ENCODE measurements at places on chromosomes 2 and 18.

DNA sequence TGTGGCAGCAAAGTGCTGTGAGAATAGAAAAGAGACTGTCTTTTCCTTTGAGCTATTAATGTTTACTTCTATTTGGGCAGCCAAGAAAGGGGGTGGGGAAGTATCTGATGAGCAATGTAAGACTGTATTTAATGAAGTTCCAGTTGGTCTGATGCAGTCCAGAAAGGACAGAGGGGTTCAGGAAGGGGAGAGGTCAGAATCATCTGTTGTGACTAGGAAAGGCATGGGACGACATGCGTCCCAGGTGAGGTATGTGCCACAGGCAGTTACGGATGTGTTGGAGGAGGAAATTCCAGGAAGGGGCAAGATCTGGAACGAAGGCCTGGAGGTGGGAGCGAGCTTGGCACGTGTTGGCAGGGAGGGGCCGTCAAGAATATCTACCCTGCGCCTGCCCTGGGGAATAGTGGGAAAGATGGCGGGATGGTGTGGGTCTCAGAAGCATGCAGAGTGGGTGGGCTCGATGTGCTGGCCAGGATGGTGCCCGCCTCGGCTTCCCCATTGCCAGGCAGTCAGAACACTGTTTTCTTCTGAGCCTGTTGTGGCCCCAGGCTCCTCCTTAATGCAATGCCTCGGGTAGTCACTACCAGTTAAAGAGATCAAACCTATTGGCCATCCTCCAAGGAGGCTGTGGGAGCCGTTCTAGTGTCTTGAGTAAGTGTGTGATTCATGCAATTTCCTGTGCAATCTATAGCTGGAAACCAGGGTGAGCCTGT, 57.8 kb upstream of the TXNDC2 start:
- no peak for DNase-seq

DNA sequence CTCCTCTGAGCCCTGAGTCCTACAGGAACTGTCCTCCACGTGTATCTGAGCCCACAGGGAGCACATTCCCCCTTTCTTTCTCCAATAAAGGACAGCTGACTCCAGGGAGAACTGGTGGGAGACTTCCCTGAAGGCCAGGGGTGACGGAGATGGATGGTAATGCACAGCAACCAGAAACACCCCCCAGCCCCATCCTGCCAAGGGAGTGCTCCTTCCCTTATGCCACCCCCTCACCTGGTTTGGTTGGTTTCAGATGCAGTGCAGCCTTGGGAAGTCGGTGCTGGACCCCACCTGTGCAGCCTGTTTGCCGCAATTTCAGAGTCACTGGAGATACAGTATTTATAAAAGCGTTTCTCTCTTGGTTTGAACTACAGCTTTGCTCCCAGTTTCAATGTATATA, 24.0 kb downstream of the GPR55 start:
- DNase-seq = no peak

DNA sequence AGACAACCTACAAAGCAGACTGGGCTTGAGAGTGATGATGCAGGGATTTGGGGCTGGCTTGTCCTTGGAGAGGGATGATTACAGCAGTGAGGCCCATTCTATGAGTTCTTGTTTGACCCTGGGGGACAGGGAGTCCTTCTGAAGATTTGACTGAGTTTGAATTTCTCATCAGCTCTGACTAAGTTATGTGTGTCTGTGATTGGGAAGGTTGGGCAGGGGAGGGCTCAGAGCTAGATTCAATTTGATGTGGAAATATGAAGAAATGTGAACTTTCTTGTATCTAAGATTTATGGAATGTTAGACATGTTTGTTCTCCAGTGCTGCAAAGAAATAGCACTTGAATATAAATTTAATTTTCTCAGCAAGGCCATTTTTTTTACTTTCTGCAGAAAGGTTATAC, 19.9 kb upstream of the IL1R2 start:
- no peak for DNase-seq

DNA sequence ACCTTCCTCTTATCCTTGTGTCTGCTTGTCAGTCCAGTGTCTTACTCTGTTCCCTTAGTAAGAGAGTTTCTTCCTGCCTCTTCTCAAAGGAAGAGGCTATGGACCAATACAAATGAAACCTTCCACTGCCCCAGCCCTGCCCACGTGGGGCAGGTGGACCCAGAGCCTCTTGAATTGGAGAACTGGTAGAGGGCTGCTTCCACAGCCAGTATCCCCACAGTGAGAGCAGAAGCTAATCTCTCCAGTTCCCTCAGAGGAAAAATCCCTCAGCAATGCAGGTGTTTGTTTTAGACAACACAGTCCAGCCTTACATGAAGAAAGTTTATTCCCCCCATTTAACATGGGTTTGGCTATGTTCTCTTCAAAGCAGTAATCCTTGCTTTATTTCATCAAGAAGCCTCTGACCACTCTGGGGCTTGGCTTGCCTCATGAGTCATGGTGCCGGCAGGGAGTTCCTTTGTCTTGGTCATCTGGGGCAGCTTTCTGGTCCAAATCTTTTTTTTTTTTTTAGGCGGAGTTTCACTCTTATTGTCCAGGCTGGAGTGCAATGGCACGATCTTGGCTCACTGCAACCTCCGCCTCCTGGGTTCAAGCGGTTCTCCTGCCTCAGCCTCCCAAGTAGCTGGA, 6.5 kb upstream of the CYBRD1 start:
- no peak for DNase-seq

DNA sequence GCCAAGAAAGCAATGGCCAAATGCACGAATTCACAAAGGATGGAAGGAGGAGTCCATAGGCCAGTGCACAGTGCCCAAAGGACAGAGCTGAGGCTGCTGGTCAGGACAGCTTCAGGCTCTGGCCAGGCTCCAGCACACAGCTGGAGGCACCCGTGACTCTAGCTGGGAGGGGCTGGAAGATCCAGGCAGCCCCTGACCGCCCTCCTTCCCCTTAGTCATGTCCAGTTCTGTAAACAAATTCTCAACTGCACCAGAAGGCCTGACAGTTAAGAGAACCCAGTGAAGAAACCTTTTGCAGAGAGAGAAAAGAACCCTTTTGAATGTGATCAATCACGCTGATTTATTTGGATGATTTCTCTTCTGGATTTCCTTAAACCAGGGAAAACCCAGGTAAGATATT, 7.7 kb upstream of the YWHAQ start:
- no peak for DNase-seq

- DNase-seq = no peak
Observed at GRCh38 chr2:70518557-70518956, 35.1 kb downstream of the TGFA start.

DNA sequence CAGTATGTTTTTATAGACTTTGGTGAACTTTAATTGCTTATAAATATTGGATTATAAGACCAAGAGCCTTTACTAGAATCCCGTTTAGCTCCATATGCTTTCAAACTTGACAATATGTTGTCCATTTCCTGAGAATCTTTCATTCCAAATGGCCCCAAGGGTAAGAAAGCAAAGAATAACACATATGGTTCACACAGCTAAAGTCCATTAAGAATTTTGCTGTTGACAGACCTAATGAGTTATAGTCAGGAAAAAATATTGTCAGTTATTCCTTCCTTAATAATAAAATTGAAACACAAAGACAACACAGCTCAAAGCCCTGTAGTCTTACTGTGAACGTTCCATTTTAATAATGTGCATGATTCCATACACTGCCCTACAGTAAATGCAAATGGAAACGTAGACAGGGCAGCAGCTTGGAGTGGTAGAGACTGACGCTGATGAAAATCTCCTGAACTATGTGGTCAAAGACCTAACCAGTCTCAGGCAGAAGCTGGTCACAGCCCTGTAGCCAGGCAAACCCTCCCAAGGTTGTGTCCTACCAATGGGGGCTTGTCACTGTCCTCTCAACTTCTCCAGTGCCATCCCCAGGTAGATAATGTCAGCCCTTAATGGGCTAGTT, 49.0 kb upstream of the ATIC start:
- no peak for DNase-seq

- DNase-seq = no peak
Observed at GRCh38 chr18:34364699-34365098, 140.0 kb upstream of the NOL4 start.

DNA sequence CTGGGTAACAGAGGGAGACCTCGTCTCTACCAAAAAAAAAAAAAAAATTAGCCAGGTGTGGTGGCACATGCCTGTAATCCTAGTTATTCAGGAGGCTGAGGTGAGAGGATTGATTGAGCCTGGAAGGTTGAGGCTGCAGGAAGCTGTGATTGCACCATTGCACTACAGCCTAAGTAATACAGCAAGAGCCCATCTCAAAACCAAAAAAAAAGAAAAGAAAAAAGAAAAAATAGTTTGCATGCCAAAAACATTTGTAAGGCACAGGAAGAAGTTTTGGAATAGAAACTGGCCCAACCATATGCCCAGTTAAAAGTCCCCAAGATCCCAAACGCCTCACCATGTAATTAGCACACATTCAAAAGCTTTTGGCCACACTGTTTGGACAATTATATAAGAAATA, 13.4 kb upstream of the ACOXL start:
- DNase-seq = no peak

DNA sequence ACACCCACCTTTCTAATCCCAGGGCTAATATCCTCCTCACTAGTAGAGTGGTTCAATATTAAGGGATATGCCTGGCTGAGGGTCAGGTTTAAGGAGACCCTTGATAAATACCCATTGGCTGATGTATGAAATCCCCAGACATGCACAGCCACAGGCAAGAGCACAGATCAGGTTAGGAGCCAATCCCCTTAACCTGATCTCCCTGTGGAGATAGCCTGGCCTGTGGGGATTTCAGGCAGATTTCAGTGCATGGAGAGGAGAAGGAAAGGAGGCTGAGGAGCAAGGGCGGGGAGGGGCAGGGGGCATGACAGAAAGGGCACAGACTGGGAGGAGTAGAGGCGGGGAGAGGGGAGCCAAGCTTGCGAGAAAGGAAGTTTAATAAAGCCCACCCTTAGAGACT, 129.0 kb downstream of the LOXHD1 start:
- DNase-seq = no peak

DNA sequence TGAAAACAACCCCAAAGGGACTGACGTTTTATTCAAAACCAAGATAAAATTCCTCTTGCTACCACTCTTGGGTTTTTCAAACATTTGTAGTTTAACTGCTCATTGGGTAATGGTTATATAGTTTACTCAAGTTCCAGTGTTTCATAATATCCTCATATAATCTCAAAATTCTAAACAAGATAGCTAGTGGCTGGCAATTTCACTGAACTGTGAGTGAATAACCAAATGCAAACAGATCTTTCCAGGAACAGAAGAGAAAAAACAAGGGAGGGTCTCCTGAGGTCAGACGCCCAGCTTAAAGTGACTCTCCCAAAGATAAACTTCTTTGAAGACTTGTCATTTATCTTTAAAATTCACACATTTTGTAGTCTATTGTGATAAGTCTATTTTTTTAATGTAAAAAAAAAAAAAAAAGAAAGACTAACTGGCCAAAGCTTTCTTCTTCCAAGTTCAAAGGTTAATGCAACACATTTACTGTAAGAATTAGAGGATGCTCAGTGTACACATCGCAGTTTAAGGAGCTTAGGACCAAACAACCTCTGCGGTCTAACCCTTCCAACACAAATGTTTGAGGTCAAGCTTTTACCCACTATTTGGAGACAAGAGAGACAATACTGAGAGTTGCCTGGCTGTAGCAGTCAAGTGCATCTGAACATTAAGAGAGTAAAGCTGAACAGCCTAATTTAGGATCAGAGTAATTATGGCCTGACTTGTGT, 26.6 kb downstream of the LPIN2 start:
- DNase-seq = no peak
